ENCODE measurements at places on chromosomes 2 and 18. TPM values are rescaled to one million over a fixed set of nuclear protein-coding genes. Genes with fewer than 3 reads are reported as not detected.
A peak's percentile ranks its signal among the peaks of the same experiment; 100 is the strongest.

DNA sequence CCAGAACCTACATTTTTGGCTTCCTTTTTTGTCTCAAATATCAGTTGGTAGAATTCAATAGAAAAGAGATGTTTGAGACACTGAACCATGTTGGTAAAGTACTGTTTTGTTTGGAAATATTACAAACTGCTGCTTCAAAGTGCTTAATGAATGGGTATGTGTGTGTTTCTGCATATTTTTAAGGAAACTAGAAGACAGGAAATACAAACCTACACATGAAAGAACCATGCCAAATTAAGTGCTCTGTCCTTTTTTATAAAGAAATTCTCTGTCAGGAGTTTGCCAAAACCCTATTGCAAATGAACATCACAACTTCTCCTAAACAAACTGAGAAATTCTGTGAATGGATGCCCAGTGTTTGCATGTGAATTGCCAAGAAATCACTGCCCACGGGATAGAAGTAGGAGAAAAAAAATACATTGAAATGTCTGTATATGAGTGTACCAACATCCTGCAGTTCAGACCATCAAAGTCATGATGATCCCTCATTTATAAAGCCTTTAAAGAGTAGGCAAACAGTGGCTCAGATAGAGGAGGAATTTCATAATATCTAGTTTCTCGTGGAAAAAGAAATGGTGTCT is 69.6 kb upstream of the RND3 start:
- DNase-seq: no peak

DNA sequence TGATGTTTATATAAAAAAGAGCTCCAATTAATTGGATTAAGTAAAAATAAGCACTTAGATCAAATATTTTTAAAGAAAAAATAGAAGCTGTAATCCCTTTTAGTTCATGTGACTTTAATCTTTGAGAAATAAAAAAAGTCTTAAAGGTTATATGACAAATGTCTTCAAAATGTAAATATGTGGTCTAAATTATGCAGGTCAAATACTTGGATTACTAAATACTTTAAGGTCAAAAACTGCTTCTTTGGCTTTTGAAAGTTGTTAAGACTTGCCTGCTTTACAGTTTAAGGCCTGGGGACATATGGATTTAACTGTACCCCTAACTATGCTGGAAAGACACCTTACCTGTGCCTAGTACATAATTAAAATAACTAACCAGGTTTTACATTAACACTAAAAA is 15.5 kb upstream of the PDK1 start:
- no peak for DNase-seq

LIPG gene
- polyA plus RNA-seq: 11.4 TPM

- DNase-seq: no peak
Measured at GRCh38 chr2:174577967-174578589, 19.5 kb downstream of the WIPF1 start.

DNA sequence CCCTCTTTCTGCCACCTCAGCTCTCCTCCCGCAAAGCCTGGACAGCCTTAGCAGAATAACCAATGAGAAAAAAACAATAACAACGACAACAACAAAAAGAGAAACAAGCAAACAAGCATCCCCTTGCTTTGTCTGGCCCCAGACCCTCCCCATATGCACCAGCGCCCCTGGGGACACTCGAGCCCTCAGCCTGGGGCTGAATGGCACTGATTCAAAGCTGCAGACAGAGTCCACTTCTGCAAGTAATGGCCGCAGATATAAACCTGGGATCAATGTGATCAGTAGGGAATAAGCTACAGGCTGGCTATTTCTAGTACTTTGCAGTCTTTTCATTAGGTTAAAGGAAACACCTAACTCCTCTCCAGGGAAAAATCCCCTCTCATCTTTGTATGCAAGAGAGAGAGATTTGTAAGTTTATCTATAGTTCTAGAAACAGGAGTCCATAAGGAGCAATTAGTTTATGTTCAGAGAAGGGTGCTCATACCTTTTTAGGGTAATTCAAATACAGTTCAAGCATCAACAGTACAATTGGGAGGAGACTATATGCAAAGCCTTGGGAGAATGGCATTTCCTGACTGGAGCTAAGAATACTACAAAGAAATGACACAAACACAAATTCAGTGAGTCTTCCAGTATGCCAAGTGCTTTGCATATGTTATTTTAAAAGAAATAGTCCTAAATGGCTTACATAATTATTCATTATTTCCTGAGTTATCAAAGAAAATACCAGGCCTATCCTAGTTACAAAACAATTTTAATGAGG is 122.3 kb upstream of the DDX18 start:
- DNase-seq: no peak

GRCh38 chr2:226690461-226691024 is 109.1 kb downstream of the IRS1 start:
- DNase-seq: peak; percentile 25

DNA sequence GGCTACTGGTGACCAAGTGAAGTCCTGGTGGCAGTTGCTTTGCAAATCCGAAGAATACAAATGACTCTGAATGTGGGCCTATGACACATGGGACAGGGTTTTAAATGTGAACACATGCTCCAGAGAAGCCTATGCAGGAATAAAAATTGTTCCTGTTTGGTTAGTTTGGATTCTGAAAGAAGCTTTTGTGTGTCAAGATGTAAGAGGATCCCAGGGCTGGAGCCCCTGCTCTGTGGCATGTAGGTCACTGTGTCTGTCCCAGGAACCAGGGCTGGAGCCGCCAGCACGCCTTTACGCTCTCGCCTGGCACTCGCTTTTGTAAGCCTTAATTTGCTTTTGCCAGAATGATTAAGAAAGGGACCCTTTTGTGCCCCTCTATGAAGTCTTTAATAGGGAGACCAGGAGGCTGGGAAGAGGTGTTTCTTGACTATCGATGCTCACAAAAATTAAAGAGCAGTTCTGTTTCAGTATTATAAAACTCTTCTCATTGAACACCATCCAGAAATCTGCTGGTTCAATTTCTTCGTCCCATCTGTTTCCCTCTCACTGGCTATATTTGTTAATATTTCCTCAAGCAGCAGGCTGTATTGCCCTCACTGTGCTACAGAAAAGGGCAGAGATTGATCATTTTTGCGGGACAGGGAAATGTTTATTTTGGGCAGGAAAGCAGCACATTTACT is 532.7 kb upstream of the POU3F3 start:
- peak; percentile 84 for DNase-seq

POTEJ gene
- polyA plus RNA-seq: not detected

DNA sequence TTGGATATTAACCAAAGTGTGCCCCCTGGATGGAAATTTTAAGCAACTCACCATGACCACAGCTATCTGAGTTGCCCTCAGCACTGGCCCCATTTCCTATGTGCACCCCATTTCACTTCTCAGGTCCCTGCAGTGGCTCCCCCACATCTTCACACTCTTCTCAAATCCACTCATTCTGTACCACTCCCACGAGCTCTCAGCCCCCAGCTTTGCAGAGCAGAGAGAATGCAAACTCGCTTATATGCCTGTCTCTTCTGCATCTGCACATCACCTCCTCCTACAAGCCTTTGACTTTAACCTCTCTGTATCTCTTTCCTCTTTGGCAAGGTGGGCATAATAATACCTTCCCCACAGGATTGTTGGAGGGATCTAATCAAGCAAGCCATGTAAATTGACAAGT is 46.2 kb downstream of the DPYSL5 start:
- DNase-seq: no peak

DNA sequence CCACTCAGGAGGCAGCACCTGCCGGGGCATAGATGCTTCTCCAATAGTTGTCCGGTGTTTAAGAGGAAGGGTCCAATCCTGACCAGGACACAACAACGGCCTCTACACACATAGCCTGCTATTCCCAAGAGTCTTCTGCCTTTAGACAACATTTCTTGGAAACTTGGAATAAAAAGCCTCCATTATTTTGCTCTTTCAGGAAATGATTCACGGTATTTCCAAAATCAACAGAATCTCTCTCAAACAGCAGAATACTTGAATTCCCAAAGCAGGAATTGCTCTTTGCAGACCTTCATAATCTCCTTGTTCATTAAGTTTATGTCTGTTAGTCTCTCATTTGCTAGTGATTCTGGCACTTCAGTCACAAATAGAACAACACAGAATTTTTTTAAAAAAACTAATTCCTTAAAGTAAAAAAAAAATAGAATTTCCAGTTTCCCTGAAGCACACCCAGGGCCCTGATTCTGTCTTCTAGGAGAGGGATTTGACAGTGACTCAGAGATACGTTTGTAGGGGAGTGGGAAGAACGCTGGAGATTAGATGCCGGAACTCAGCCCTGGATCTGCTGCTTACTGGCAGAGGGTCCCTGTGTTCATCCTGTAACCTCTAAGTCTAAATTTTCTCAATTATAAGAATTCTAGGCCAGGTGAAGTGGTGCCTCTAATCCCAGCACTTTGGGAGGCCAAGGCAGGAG is 74.7 kb downstream of the NAB1 start:
- DNase-seq: no peak

GRCh38 chr18:9437021-9437437 is 38.3 kb upstream of the RALBP1 start:
- no peak for DNase-seq

Data from spinal cord (tissue), 10 donors.